Adipocyte (in vitro differentiated cells): ENCODE measurements at places on chromosomes 7 and 10.

DNA sequence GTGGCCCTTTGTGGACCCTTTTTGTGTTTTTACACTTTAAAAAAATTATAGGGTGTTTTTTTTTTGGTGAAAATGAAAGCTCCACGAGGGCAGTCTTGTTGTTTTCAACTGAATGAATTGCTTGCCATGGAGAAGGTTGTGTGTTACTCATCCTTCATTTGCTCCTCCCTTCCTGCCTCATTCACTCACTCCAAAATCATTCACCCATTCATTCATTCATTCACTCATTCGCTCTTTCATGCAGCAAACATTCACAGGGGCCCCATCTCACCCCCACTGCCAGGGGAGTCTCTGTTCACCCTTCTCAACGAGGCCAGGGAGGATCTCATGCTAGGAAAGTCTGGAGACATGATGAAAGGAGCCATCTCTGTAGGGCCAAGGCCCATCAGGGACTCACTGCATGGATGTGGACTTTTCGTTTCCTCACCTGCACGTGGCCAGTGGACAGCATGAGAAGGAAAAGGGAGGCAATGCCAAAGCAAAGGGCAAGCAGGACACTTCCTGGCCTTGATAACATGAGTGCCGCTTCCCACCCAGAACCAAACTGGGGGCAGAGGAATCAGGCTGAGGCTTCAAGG is 62.8 kb upstream of the COL13A1 start:
- no peak for DNase-seq

DNA sequence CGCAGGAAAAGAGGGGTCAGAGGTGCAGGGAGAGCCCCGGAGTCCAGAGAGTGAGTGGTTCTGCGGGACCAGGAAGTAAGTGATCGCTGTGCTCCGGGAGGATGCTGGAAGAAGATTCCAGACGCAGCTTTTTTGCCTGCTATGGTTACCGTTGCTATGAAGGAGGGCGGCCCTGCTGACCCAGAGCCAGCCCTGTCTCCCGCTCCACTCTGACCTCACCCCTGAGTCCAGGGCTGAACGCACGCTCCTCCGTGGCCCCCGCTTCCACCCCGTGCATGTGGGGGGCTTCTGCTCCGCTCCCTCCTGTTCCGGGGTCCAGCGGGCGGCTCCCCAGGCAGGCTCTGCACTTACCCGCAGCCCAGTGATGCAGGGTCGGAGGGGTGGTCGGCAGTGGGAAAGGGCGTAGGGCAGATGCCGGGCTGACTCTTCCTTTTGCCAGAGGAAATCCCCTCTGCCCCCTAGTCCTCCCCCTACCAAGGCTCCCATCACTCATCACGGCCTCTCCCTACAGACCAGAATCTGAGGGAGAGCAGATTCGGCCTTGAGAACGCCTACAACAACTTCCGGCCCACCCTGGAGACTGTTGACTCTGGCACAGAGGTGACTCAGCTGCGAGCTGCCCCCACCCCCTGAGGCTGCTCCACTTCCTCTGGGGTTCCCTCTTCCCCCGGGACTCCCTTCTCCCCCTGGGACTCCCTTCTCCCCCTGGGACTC is 2.7 kb upstream of the MUC17 start:
- peak; percentile 85 for DNase-seq

DNA sequence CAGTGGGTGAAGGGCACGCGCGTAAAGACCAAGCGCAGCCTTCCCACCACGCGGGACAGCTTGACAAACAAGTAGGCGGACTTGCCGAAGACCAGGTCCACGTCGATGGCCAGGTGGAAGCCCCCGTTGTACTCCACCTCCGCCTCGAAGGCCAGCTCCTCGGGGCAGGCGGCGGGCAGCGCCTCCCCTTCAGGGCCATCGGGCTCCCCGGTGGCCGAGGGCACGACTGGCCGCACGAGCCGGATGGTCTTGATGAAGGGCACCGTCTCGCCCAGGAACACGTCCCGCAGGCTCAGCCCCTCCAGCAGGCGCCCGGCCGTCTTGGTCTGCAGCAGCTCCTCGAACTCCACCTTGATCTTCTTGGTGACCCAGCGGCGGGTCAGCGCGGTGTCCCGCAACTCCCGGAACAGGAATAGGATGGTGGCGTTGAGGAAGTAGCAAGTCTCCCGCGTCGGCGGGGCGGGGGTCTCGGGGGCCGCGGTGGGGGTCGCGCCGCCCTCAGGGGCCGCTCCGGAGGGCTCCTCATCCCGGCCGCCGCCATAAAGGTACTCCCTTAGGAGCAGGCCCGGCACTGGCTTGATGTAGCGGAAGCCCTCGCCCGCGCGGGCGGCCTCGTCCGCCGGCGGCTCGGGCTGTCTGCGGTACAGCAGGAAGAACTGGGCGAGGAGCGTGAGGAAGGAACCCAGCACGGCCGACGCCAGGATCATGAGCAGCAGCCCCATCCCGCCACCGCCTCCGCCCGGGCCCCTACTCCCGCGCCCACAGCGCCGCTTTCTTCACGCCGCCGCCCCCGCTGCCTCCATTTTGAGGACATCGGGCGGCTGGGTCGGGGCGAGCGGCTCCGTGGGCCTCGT is 507 bp downstream of the PDZD8 start:
- peak; percentile 50 for DNase-seq

DNA sequence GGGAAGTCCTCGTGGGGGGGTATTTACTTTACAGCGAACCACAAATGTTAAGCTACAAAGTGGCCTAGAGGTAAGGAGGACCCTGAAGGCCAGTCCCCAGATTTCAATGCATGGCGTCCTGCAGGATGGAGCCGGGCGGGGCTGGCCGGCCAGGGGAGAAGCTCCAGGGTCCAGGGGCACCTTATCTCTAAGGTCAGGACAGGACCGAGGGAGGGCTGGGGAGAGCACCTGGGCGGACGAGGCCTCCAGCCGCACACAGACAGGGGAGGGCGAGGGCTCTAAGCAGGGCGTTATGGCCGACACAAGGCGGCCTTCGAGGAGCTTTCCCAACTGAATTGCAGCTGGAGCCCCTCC is 96.4 kb upstream of the DIP2C start:
- DNase-seq: no peak

DNA sequence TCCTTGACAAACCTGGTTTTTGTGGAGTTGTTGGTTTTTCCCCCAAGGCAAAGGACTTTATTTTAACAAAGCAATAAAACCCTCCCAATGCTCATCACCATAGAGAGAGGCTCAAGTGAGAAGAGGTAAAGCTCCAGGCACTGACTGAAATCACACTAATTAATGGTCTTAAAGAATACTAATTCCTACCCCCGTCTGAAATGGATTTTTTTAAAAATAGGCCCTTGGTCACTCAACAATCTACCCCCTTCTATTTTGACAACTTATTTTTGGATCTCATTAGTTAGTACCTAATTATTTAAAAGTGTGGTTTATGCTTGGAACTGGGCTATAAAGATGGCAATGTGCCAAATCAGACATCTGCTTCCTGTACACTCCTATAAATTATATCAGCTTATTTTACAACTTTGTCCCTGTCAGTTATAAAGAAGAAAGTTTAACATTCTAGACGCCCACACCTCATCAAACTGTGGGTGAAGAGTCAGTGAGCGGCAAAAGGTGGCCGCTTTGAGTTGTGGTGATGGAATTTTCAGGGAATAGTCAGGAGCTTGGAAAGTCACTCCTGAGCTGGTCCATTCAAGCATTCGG is 10.6 kb downstream of the GLI3 start:
- DNase-seq: no peak

DNA sequence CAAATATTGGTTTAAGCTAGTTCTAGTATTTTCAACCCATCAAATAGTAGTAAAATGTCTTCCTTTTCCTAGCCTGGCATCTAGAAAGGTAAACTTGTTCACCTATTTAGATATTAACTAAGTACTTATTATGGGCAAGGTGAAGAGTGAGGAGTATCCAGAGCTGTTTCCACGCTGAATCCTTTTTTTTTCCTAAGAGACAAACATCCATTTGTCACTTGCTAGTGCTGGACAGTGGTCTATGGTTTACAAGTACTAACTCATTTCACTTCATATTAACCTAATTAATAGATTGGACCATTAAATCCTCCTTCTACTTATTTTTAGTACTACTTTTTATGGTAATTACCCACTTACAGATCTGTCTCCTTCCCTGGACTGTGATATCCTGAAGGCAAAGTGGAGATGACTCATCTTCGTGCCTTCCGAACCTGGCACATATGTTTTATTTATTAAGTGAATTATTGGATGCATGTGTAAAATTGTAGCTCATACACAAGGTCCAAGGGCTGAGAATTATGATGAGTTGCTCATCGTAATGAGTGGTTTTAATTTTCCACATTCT is 159.6 kb upstream of the IGFBP3 start:
- no peak for DNase-seq

GRCh38 chr7:141150465-141150864 is 76.6 kb downstream of the TMEM178B start:
- no peak for DNase-seq

DNA sequence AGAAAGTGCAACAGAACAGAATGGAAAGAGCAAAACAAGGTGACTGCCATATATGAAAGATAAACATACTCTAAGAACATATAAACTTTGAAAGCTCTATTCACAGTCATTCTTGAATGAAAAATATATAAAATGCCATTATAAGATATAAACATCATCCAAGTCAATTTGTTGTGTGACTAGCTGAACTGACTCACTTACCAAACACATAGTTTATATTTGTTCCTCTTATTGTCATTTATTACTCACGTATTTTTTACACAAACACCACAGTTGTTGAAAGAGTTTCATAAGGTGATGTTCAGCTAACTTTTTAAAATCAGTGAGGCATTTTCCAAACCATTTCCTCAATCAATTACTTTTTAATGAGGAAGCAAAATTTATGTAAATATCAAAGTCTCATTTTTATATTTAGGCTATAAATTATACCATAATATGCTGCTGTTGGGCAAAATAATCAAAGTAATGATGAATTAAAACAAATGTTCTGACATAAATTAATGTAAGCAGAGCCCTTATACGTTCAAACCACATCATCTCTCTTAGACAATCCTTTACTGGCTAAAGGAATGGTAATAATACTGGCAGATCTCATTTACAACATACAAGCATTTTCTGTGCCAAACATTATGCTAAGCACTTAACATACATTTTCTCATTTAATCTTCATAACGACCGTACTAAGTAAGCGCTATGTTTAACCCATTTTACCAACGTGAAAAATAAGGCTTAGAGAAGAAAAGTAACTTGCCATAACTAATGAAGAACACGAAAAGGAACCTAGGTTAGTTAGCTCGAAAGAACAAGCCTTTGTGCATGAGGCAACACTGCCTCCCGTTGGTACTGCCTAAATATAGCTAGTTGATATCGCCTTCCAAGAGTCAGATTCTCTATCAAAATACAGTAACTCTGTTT is 7.3 kb downstream of the LRRN3 start:
- DNase-seq: peak; percentile 56

DNA sequence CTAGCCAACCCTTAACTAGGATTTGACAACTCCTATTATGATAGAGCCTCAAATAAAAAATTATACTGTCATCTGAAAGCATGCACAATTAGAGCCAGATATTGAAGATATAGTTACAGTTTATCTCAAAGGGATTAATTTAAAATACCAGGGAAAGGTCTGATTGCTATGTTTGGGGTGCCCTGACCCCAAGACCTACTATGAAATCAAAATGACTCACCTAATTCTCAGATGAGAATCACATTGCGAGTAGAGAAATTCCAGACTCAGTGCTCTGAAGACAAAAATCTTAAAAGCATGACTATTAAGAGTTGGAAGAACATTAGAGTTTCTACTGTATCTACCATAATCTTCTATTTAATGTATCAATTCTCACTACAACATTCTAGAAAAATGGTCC is 297.1 kb downstream of the AHR start:
- DNase-seq: no peak

GRCh38 chr10:122696687-122697086 is 3.0 kb downstream of the C10orf120 start:
- no peak for DNase-seq
